MV-4-11 (cell line): ENCODE measurements at places on chromosomes 13 and 19.

DNA sequence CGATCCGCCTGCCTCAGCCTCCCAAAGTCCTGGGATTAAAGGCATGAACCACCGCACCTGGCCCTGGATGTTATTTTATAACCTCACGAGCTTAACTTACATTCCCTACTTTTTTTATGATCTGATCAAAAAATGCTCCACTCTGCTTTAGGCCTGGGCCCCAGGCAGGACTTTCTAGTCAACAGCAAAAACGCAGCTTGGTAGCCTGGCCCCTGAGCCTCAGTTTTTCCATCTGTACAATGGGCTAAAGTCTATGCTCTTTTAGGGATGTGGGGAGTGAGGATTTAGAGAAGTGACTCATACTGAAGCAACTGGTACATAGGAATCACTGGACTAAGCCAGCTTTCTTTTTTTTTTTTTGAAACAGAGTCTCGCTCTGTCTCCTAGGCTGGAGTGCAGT is 11.9 kb upstream of the PIK3R2 start:
- peak; percentile 65 for DNase-seq

GRCh38 chr13:84243340-84243739 is 361.1 kb upstream of the SLITRK1 start:
- no peak for DNase-seq

- DNase-seq = no peak
Observed at GRCh38 chr13:26425443-26426358, 131.8 kb upstream of the WASF3 start.

DNA sequence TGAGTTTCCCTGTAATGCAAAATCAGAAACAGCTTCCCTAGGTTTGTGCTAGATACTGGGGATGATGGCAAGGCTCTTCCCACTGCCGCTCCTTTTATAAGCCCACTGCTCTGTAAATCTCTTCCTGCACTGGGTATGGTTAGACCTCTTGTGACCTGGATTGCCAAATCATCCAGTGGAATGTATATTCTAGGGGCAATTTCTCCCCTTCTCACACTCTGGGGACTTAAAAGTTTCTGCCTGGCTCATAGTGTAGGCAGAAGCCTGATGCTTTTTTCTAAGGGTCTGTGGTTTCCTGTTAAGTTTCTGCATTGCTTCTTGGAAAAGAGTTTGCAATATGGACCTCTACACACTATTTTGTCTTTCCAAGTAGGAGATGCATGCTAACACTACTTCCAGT is 1582.0 kb upstream of the PCDH20 start:
- DNase-seq = no peak

DNA sequence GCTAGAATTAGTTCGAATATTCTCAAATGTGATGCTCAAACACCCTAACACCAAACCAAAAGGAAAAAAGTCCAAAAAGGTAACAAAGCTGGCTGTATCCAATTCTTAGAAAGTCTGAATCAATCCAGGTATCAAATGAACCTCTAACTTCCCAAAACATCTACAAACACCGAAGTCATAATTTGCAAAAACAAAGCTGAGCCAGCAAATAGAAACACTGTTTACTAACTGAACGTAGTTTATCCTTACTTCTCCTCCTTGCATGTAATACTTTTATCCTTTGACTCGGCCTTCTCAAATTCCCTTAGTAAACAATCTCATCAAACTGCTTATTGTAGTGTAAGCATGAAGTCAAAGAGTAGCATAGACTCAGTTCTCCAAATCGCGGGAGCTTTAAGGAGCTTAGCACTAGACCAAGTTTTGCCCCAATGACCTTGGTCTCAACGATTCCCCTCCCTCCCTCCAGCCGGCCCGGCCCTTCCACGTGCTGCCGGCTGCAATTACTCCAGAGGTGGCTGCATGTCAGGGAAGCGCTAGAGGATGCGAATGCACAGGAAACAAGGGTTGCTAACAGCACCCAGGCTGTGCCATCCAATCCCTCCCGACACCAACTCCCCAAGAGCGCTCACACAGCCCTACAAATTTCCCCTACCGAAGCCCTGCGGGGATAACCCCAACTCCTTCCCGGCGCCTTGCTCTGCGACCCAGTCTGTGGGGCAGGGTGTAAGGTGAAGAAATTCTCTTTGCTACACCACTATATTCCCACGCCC is 693 bp downstream of the XPO4 start:
- DNase-seq = peak; percentile 64

DNA sequence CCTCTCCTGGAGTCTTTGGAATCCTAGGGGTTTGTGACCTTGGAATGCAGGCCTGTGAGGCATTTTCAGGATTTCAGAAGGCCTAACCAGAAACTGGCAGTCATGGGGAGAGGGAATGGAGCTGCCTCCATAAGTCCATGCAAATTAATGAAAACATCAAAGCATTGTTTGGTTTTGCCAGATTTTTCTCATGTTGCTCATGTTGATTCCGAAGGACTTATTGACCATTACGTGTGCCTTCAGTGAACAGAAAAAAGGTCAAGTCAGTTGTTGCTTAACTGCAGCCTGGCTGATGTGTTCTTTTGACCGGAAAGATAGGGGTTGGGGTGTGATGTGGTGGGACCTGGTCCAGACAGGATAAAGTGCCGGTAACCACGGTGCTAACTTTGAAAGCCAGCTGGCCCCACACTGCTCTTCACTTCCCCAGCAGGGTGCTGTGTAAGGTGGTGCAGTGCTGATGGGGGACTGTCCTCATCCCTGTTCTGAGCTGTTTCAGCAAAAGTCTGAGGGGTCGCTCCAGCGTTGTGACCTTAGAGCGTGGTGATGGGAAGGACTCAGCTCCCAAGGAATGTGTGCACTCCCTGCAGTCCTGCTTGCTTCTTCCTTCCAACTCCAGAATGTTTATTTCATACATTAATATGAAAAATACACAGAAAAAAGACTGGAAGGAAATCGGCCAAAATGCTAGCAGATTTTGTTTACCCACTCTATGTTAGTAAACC is 3.5 kb downstream of the RNF113B start:
- no peak for DNase-seq

DNA sequence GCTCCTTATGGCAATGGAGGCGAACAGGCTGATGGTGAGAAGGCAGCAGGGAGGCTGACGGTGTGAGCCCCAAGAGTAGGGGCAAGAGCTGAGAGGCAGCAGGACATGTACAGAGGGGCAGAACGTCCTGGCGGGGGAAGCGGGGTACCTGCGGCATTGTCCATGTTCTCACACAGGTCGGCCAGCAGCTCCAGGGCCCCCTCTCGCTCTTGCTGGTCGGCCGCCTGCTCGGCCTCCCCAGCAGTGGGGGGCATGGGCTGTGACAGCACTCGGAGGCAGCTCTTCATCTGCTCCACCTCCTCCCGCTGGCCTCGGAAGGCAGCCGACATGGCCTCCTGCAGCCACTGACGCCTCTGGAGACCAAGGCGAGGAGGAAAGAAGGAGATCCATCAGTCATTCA is 2.4 kb downstream of the HSPBP1 start:
- no peak for DNase-seq

DNA sequence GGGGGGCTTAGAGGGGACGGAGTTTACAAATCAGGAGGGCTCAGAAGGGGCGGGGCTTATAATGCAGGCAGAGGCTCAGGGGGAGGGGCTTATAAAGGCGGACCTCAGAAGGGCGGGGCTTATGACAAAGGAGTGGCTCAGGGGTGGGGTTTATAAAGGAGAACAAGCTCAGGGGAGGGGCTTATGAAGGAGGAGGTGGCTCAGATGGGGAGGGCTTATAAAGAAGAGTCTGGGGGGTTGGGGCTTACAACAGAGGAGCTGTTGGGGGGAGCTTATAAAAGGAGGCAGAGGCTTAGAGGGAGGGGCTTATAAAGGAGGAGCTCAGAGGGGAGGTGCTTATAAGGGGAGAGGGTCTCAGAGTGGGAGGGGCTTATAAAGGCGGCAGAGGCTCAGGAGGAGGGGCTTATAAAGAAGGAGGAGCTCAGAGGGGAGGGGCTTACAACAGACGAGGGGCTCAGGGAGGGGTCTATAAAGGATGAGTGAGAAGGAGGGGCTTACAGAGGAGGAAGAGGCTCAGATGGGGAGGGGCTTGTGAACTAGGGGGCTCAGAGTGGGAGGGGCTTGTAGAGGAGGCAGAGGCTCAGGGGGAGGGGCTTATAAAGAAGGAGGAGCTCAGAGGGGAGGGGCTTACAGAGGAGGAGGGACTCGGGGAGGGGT is 1.0 kb downstream of the SMIM24 start:
- peak; percentile 72 for DNase-seq

GRCh38 chr13:34419025-34419424 is 523.0 kb upstream of the NBEA start:
- DNase-seq = no peak

DNA sequence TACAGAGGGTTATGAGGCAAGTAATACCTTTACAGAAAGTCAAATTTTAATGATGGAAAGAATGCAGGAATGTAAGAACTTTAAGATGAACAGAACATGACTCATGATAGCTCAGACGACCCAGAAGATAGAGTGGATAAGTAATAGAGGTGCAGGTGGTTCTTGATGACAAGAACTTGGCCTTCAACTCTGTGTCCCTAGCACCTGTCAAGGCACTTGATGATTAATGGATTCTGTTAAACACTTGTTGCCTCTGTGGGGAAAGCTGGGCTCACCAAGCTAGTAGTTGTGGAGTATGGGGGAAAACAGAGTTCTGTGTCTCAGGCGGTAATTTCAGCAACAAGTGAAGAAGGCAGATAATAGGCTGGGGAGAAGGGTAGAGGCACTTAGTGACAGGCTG is 306.2 kb downstream of the ATP8A2 start:
- DNase-seq = no peak
